ENCODE measurements at places on chromosomes 2 and 18.

- no peak overlapping the region for H3K4me3 ChIP-seq
- H3K4me1 ChIP-seq: no peaks in the 10 kb centered on the region
- no peaks in the 10 kb centered on the region for H3K36me3 ChIP-seq
- H3K27ac ChIP-seq: no peak overlapping the region
- no peak for ATAC-seq
Observed at GRCh38 chr2:53629001-53629400, 138.6 kb upstream of the CHAC2 start.

GRCh38 chr18:13216711-13217465 lies 1.7 kb upstream of the LDLRAD4 start:
- peak; percentile 70 for ATAC-seq
- H3K27ac ChIP-seq: no peak overlapping the region
- peaks cover 8% of the 10 kb centered on the region for H3K4me1 ChIP-seq
- H3K27me3 ChIP-seq: peaks cover 84% of the 10 kb centered on the region
- H3K36me3 ChIP-seq: no peaks in the 10 kb centered on the region

DNA sequence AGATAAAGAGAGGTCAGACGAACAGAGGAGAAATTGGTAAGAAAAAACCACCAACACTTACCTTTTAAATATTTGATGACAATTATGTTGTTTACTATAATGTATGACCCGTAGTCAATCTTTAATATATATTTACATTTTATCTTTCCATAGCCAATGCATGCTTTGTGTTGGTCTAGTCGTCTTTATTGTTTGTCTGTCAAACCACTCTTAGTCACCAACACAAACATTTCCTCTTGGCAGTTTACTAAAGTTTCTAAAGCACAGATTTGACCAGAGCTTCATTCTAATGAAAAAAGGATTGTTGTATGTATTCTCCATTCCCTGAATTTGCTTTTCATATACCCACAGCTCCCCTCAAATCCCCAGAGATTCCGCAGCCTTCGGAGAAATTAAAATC lies 784.7 kb upstream of the PIK3C3 start:
- no peaks in the 10 kb centered on the region for H3K27me3 ChIP-seq
- no peak overlapping the region for H3K4me3 ChIP-seq
- no peak for ATAC-seq
- no peak overlapping the region for H3K27ac ChIP-seq
- no peaks in the 10 kb centered on the region for H3K36me3 ChIP-seq
- no peaks in the 10 kb centered on the region for H3K4me1 ChIP-seq

GRCh38 chr2:135005753-135006152 lies 41.5 kb downstream of the MAP3K19 start:
- peaks cover 6% of the 10 kb centered on the region for H3K4me1 ChIP-seq
- ATAC-seq: no peak
- H3K36me3 ChIP-seq: no peaks in the 10 kb centered on the region

DNA sequence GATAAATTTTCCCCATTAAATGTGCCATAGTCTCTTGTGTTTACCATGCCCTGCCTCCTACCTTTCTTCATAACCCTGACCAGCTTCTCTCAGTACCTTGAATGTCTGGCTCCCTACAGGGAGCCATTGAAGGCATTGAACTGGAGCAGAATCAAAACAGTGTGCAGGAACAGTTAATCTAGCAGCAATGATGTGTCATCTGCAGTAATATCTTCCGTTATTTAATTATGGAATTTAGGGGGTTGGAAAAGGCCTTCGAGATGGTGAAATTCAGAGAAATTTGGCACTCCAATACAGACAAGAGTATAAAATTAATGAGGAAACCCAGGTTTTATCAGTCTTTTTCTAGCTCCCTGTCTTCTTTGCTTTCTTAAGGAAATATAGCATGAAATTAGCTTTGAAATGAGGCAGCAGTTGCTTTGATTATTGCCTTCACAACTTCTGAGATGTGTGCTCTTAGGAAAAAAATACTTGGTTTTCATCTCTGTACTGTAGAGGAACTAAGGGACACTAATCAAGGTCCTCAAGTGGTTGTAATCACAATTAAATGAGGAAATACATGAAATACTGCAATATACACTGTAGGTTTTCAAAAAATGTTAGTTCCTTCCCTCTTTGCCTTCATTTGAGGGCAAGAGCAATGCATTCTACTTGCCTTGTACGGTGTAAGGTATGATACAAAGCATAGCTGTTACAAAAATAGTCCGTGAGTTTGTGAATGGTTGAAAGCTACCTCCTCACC lies 369.1 kb downstream of the SETBP1 start:
- no peak for ATAC-seq
- peaks cover 65% of the 10 kb centered on the region for H3K36me3 ChIP-seq
- H3K27me3 ChIP-seq: no peaks in the 10 kb centered on the region
- H3K4me1 ChIP-seq: peaks cover 7% of the 10 kb centered on the region

- no peak for ATAC-seq
- H3K27me3 ChIP-seq: no peaks in the 10 kb centered on the region
- no peak overlapping the region for H3K4me3 ChIP-seq
- no peak overlapping the region for H3K27ac ChIP-seq
- H3K36me3 ChIP-seq: peaks cover 13% of the 10 kb centered on the region
- H3K4me1 ChIP-seq: peaks cover 42% of the 10 kb centered on the region
Observed at GRCh38 chr2:239324456-239324855, 76.4 kb downstream of the HDAC4 start.

Measured in stimulated activated memory B cell treated with anti-CD40 and anti-IgM and Interleukin-4, amounts not matched to agents 10 μg/mL and 1 μg/mL and 100 μg/mL, for 72 hours (primary cell).